ENCODE measurements at places on chromosomes 11 and 22. TPM values are rescaled to one million over a fixed set of nuclear protein-coding genes. Genes with fewer than 3 reads are reported as not detected.
A peak's percentile ranks its signal among the peaks of the same experiment; 100 is the strongest.

DNA sequence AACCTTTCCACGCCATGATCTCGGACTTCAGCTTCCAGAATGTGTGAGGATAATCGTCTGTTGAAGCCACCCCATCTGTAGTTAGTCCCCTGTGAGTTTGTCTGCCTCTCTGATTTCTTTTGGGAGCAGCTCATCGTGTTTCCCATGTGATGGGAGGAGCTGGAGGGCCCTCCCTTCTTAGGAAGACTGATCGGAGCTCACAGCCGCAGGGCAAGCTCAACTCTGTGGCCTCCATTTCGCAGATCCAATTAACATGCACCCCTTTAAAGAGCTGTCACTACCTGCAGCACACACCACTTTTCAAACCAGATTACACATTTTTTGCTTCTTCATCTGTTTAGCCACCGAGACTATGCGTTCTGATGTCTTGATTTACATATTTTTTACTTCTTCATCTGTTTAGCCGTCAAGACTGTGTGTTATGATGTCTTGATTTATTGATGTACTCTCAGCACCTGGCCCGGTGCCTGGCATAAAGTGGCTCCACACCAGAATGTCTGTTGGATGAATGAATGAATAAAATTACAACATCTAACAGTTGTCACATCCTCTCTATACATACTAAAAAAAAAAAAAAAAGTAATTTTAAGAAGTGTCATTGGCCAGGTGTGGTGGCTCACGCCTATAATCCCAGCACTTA lies 14.9 kb upstream of the PPFIA1 start:
- no peak for DNase-seq
- peaks cover 4% of the 10 kb centered on the region for H3K4me1 ChIP-seq
- H3K4me3 ChIP-seq: no peak overlapping the region
- no peaks in the 10 kb centered on the region for H3K36me3 ChIP-seq
- peaks cover 1% of the 10 kb centered on the region for H3K27me3 ChIP-seq

OR2AT4 gene
- total RNA-seq: not detected

DNA sequence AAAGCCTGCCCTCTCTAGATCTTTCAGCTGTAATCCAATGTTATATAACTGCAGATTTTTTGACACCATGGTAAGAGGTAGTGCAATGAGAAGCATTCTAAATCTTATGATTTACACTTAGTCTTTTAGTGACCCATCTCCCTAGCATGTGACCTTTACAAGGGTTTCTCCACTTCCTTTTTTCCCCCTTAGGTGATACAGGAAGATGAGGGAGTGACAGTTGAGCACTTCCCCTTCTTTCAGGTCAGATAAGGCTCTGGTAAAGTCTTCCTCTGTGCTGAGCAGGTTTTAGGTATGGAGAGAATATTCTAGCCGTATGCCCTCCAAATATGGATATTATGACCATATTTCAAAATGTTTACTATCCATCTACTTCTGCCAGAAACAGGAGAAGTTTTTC lies 753.6 kb downstream of the JRKL start:
- H3K27me3 ChIP-seq: no peaks in the 10 kb centered on the region
- H3K4me1 ChIP-seq: no peaks in the 10 kb centered on the region
- no peaks in the 10 kb centered on the region for H3K36me3 ChIP-seq
- no peak overlapping the region for H3K27ac ChIP-seq

ZDHHC5 gene
- 60.7 TPM for total RNA-seq

- H3K4me1 ChIP-seq: peaks cover 9% of the 10 kb centered on the region
- no peaks in the 10 kb centered on the region for H3K27me3 ChIP-seq
- no peak for DNase-seq
- no peak overlapping the region for H3K4me3 ChIP-seq
- H3K27ac ChIP-seq: no peak overlapping the region
Observed at GRCh38 chr22:42635531-42635930, 4.9 kb downstream of the ATP5MGL start.

GRCh38 chr11:128841461-128842072 lies 25.5 kb downstream of the KCNJ1 start:
- DNase-seq: no peak
- peaks cover 100% of the 10 kb centered on the region for H3K4me1 ChIP-seq
- H3K27me3 ChIP-seq: no peaks in the 10 kb centered on the region
- peak overlapping the region; percentile 36 for H3K4me3 ChIP-seq
- peak overlapping the region; percentile 86 for H3K27ac ChIP-seq
- peaks cover 2% of the 10 kb centered on the region for H3K36me3 ChIP-seq

SYT7 gene
- not detected for total RNA-seq

C11orf86 gene
- total RNA-seq: not detected

GRCh38 chr22:28788601-28789000 lies 11.8 kb downstream of the XBP1 start:
- peaks cover 41% of the 10 kb centered on the region for H3K4me1 ChIP-seq
- no peak for DNase-seq
- peaks cover 68% of the 10 kb centered on the region for H3K36me3 ChIP-seq
- H3K27me3 ChIP-seq: no peaks in the 10 kb centered on the region
- H3K4me3 ChIP-seq: no peak overlapping the region

PRG3 gene
- total RNA-seq: not detected

- no peak for DNase-seq
- peaks cover 21% of the 10 kb centered on the region for H3K4me1 ChIP-seq
- H3K4me3 ChIP-seq: no peak overlapping the region
- no peak overlapping the region for H3K27ac ChIP-seq
- H3K36me3 ChIP-seq: peaks cover 89% of the 10 kb centered on the region
- H3K27me3 ChIP-seq: no peaks in the 10 kb centered on the region
Observed at GRCh38 chr11:72024069-72024754, 25.5 kb downstream of the IL18BP start.

DNA sequence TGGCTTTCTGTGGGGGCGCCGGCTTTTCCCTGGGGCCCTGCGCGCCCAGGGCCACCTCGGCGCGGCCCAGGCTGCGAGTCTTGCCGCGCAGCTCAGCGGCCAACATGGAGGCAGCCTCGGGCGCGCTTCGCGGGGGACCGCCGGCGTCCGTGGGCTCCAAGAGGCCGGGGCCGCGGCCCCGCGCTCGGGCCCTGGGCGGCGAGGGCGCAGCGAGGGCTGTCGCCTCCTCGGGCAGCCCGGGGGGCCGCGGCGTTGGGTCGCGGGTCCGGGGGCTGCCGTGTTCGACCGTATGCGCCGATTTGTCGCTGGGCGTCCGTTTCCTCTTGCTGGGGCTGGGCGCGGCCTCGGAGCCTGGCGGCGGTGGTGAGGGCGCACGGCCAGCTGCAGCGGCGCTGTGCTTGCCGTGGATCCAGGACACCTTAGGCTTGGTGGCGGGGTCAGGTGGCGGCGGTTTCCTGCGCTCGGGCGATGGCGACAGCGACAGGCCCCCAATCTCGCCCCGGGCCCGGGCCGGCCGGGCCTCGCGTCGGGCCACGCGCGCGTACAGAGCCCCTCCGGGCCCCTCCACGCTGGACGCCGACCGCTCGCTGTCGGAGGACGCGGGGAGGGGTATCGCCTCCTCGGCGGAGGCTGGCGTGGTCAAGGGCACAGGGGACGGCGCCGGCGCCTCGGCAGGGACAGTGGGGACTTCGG lies 11.9 kb downstream of the SCARF2 start:
- peaks cover 22% of the 10 kb centered on the region for H3K27me3 ChIP-seq
- H3K4me3 ChIP-seq: no peak overlapping the region
- no peak overlapping the region for H3K27ac ChIP-seq
- DNase-seq: no peak
- peaks cover 19% of the 10 kb centered on the region for H3K4me1 ChIP-seq
- H3K36me3 ChIP-seq: no peaks in the 10 kb centered on the region

- no peak overlapping the region for H3K4me3 ChIP-seq
- DNase-seq: no peak
- H3K27ac ChIP-seq: no peak overlapping the region
- H3K4me1 ChIP-seq: no peaks in the 10 kb centered on the region
Observed at GRCh38 chr11:8928981-8929615, 3.6 kb downstream of the C11orf16 start.

TPP1 gene
- 123 TPM for total RNA-seq

ARAP1 gene
- total RNA-seq: 113 TPM

DNA sequence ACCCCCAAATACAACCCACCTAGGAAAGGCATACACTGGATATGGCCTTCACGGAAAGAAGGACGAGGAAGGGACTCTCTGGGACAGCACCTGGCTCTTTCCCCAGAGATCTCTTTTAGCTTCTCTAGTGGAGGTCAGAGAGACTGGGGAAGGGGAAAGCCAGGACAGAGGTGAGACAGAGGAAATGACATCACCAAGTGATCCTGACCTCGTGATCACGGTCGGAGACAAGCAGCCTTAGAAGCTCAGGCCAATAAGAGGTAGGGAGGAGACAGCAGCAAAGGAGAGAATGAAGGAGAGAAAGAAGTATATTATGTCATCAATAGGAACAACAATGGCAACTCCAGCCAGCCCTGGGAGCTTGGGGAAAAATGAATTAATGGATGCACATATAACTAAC lies 15.4 kb upstream of the TMPRSS13 start:
- H3K27ac ChIP-seq: peak overlapping the region; percentile 42
- H3K27me3 ChIP-seq: peaks cover 2% of the 10 kb centered on the region
- DNase-seq: no peak

DNA sequence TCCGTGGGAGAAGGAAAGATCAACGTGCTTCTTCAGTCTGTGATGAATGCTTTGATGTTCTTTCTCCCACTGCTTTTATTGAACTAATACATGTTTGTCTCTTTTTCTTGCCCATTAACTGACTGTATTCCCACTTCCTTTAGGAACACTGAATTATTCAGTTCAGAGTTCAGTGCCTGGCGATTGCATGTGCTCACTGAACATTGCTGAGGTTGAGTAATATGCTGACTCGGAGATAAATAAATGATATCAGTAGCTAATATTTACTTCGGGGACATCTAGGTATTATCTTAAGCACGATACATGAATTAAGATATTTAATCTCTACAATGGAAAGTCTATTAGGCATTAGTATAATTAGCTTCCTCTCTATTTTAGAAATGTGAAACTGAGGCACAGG lies 102.3 kb upstream of the OR5AK2 start:
- DNase-seq: no peak
- H3K27me3 ChIP-seq: no peaks in the 10 kb centered on the region
- H3K4me1 ChIP-seq: no peaks in the 10 kb centered on the region
- no peaks in the 10 kb centered on the region for H3K36me3 ChIP-seq

PPP2R1B gene
- total RNA-seq: 37.9 TPM

HBE1 gene
- total RNA-seq: not detected
